ENCODE measurements at places on chromosomes 11 and 22. TPM values are rescaled to one million over a fixed set of nuclear protein-coding genes. Genes with fewer than 3 reads are reported as not detected.

OR10G4 gene
- total RNA-seq = not detected

RFPL2 gene
- not detected for total RNA-seq

GRCh38 chr11:66853242-66854229 lies 3.3 kb upstream of the LRFN4 start:
- H3K27ac ChIP-seq = no peak overlapping the region
- peaks cover 11% of the 10 kb centered on the region for H3K36me3 ChIP-seq
- H3K4me3 ChIP-seq = no peak overlapping the region
- DNase-seq = no peak
- H3K27me3 ChIP-seq = no peaks in the 10 kb centered on the region

DNA sequence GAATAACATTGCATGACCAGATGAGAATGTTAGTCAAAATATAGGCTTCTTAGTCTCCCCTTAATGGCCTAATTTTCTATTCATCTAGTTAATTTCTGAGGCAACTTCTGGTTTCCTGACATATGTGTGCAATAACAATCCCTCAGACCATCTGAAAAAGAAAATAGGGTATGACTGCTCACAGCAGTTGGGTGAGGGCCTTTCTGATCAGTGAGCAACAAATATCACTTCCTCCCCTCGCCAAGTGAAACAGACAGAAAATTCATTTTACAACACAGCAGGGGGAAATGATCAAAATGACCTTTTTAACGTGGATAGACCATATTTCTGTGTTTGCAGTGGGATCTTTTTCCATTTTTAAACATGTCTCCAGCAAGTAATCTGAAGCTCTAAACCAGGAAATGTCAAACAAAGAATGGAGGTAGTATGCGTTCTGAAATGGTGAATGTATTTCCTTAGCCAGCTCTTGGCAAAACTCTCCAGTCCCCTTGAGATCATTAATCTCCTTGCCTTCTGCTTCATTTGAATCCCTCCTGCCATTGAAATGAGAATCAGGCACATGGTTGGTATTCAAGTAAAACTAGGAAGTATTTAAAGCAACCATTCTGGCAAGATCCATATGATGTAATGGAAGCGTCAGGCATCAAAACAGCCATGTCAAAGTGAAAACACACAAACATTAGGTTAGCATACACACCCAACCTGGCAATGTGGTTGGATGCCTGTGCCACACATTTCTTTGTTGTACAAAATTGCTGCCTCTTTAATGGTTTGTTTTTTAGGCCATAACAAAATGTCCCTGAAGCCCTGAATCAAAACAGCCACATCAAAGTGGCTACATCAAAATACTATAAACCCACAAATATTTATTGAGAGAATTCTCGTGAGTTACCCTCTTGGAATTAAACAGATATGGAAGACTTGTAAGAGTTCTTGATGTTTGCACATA lies 100.1 kb downstream of the SLC1A2 start:
- no peak overlapping the region for H3K4me3 ChIP-seq
- no peak overlapping the region for H3K27ac ChIP-seq
- no peaks in the 10 kb centered on the region for H3K27me3 ChIP-seq
- H3K36me3 ChIP-seq = no peaks in the 10 kb centered on the region
- DNase-seq = no peak

- no peaks in the 10 kb centered on the region for H3K27me3 ChIP-seq
- no peak overlapping the region for H3K4me3 ChIP-seq
Measured at GRCh38 chr11:132137981-132138313, 767.5 kb downstream of the NTM start.

- no peaks in the 10 kb centered on the region for H3K27me3 ChIP-seq
- H3K36me3 ChIP-seq = no peaks in the 10 kb centered on the region
- no peak overlapping the region for H3K4me3 ChIP-seq
- H3K27ac ChIP-seq = peak overlapping the region; percentile 71
- peaks cover 32% of the 10 kb centered on the region for H3K4me1 ChIP-seq
Measured at GRCh38 chr22:50309601-50309991, 2.1 kb upstream of the PLXNB2 start.

DNA sequence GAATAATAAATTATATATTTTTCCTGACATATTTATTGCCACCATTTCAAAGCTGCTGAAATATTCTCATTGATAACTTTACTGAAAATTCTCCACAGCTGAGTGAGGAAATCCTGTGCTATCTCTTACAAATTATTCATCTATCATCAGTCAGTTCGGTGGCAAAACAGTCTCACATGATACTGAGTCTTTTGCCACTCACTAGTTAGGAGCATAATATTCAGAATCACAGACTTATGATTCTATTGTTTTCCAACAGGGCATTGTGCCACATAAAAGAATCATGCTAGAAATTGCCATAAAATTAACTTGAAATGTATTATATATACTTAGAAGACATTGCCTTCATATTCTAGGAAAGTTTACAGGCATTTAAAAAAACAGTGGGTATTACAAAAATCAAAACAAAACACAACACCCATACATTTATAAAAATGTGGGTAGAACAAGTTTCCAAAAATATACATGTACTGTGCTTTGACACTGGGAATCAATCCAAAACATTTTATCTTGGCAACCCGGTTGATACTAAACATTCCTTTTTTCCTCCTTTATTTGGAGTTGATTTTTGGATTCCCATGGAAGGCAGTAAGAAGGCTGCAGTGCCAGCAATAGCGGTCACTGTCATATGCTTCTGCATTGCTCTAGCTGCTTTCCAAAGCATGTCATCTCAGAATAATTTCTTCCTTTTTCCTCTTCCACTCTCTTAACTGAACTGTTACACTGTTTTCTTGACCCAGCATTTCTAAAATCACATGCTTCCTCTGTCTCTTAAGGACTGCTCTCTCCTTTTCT lies 42.5 kb downstream of the ATG16L2 start:
- H3K36me3 ChIP-seq = no peaks in the 10 kb centered on the region
- H3K27me3 ChIP-seq = no peaks in the 10 kb centered on the region
- H3K4me3 ChIP-seq = no peak overlapping the region
- DNase-seq = peak; percentile 35
- H3K4me1 ChIP-seq = no peaks in the 10 kb centered on the region

DNA sequence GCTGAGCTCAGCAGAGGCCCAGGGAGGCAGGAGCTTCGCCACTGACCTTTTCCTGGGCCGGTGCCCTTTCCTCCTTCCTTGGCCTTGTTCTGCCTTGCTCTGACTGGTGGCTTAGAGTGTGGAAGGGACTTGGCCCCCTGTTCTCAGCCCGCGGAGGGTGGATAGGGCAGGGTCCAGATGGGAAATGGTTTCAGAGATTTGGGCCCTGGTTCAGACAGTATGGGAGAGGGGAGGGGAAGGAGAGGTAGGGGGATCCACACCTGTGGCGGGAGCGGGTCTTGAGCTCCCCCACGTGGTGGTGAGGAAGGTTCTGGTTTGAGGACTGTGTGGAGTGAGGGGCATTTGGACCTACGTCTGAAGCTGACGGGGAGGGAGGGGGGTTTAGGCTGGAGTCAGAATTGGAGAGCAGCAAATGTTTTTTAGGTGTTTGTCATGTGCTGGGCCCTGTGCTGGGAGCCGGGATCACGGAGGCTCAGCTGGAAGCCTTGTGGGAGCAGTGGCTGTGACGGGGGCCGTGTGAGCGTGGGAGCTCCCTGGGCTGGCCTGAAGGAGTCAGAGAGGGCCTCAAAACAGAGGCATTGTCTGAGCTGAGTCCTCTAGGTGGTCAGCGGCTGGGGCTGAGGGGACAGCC lies 27.2 kb downstream of the SHANK3 start:
- H3K27ac ChIP-seq = no peak overlapping the region
- no peaks in the 10 kb centered on the region for H3K4me1 ChIP-seq
- H3K4me3 ChIP-seq = no peak overlapping the region
- peaks cover 7% of the 10 kb centered on the region for H3K36me3 ChIP-seq

GRCh38 chr11:110778343-110778742 lies 66.1 kb upstream of the ARHGAP20 start:
- peak overlapping the region; percentile 71 for H3K27ac ChIP-seq
- no peak overlapping the region for H3K4me3 ChIP-seq
- peak; percentile 28 for DNase-seq
- H3K36me3 ChIP-seq = no peaks in the 10 kb centered on the region

- H3K27ac ChIP-seq = no peak overlapping the region
- DNase-seq = no peak
Measured at GRCh38 chr11:19087658-19088057, 27.1 kb upstream of the MRGPRX2 start.

GRCh38 chr22:50015451-50016307 lies 3.1 kb upstream of the IL17REL start:
- H3K4me3 ChIP-seq = no peak overlapping the region
- no peak for DNase-seq
- no peak overlapping the region for H3K27ac ChIP-seq
- no peaks in the 10 kb centered on the region for H3K36me3 ChIP-seq

GRCh38 chr11:121895919-121896318 lies 220.1 kb downstream of the BLID start:
- H3K27ac ChIP-seq = no peak overlapping the region
- H3K27me3 ChIP-seq = no peaks in the 10 kb centered on the region
- no peak for DNase-seq

GRCh38 chr11:68369756-68370155 lies 57.4 kb downstream of the LRP5 start:
- no peaks in the 10 kb centered on the region for H3K36me3 ChIP-seq
- H3K4me3 ChIP-seq = no peak overlapping the region
- peaks cover 11% of the 10 kb centered on the region for H3K4me1 ChIP-seq
- peak overlapping the region; percentile 62 for H3K27ac ChIP-seq
- no peaks in the 10 kb centered on the region for H3K27me3 ChIP-seq
- DNase-seq = no peak

- no peaks in the 10 kb centered on the region for H3K27me3 ChIP-seq
- peak; percentile 9 for DNase-seq
- H3K36me3 ChIP-seq = no peaks in the 10 kb centered on the region
- no peaks in the 10 kb centered on the region for H3K4me1 ChIP-seq
- H3K4me3 ChIP-seq = no peak overlapping the region
Measured at GRCh38 chr11:2209900-2210321, 38.3 kb upstream of the TH start.

DNA sequence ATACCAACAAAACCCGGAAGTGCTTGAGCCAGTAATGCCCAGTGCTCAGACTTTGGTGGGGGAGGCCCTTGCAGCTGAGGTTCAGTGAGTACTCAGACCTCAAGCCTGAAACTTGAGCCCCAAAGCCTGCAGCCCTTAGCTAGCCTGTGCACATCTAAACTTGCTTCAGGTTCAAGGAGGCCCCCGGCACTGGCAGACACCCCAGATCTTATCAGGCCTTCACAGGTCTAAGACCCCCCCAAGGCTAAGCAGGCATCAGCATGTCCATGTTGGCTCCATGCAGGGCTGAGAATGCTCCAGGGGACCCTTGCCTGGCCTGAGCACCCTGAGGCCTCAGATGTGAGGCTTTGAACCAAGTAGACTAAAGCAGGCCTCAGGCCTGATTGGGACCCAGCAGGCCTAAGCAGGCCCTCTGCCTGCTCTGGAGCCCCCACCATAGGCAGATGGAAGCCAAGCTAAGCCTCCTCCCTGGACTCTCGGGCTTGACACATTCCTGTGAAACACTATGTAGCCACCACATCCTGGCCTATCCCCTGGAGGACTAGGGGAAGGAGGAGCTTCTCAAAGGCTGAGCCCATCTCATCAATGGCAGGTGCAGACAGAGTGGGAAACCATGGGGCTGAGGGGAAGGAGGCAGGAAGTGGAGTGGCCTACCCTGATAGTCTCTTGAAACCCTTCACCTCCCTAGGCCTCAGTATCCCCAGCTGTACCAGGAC lies 1.2 kb upstream of the CASTOR1 start:
- H3K4me1 ChIP-seq = peaks cover 35% of the 10 kb centered on the region
- no peaks in the 10 kb centered on the region for H3K27me3 ChIP-seq
- H3K4me3 ChIP-seq = no peak overlapping the region
- H3K36me3 ChIP-seq = peaks cover 13% of the 10 kb centered on the region
- H3K27ac ChIP-seq = peak overlapping the region; percentile 87

GRCh38 chr22:41939981-41940831 lies 6.7 kb downstream of the CENPM start:
- no peaks in the 10 kb centered on the region for H3K36me3 ChIP-seq
- H3K27me3 ChIP-seq = no peaks in the 10 kb centered on the region
- no peaks in the 10 kb centered on the region for H3K4me1 ChIP-seq

GRCh38 chr11:1880746-1881441 lies 10.8 kb downstream of the PRR33 start:
- H3K27ac ChIP-seq = peak overlapping the region; percentile 93
- DNase-seq = no peak
- no peaks in the 10 kb centered on the region for H3K27me3 ChIP-seq
- no peaks in the 10 kb centered on the region for H3K4me1 ChIP-seq

Data from lung (tissue), 17 donors.